Activated CD8-positive, alpha-beta T cell treated with anti-CD3 and anti-CD28 coated beads for 36 hours (primary cell): ENCODE measurements at places on chromosomes 7 and 10. TPM values are rescaled to one million over a fixed set of nuclear protein-coding genes. Genes with fewer than 3 reads are reported as not detected.

GRCh38 chr7:51077316-51077986 lies 239.2 kb downstream of the COBL start:
- H3K36me3 ChIP-seq: no peaks in the 10 kb centered on the region
- H3K4me3 ChIP-seq: no peak overlapping the region
- H3K27ac ChIP-seq: no peak overlapping the region
- peaks cover 3% of the 10 kb centered on the region for H3K4me1 ChIP-seq

GRCh38 chr7:118061386-118061785 lies 122.6 kb upstream of the LSM8 start:
- no peaks in the 10 kb centered on the region for H3K36me3 ChIP-seq
- H3K27ac ChIP-seq: no peak overlapping the region
- peaks cover 4% of the 10 kb centered on the region for H3K27me3 ChIP-seq
- H3K4me3 ChIP-seq: no peak overlapping the region

DNA sequence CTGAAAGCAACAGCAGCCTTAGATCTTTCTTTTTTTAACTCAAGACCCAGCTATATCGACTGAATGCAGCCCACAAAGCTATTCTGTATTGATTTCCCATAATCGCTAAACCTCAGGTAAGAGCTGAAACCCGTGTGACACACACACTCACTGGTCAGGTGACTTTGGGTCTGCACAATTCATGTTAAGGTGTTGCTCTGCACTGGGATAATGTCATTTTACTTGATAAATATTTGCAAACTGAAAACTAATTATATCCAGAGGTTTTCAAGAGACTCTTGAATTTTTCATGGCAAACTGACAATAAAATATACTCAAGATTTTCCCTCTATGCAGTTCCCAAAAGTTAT lies 33.1 kb downstream of the SCRN1 start:
- H3K27me3 ChIP-seq: no peaks in the 10 kb centered on the region
- H3K36me3 ChIP-seq: no peaks in the 10 kb centered on the region
- peaks cover 16% of the 10 kb centered on the region for H3K4me1 ChIP-seq
- H3K4me3 ChIP-seq: no peak overlapping the region

DNA sequence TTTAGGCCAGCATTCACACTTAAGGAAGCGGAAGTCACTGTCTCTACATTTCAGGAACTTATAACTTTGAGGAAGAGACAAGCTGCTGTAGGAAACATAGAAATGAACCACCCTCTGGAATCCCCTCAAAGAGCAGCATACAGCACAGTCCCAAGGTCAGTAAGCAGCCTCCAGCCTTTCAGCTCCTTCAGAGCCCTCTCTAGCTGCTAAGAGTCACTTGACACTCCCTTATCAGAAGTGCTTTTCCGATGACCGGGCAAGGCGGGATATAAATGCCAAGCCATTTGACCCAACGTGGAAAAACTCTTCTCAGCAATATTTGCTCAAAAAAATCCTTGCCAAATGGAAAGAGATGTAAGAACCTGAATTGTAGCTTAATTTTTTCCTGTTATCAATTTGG lies 1284.3 kb downstream of the XPNPEP1 start:
- H3K27me3 ChIP-seq: no peaks in the 10 kb centered on the region
- H3K36me3 ChIP-seq: no peaks in the 10 kb centered on the region
- no peak overlapping the region for H3K4me3 ChIP-seq

Gene ENKUR
- not detected for total RNA-seq

Gene BNIP3
- 207 TPM for total RNA-seq

DNA sequence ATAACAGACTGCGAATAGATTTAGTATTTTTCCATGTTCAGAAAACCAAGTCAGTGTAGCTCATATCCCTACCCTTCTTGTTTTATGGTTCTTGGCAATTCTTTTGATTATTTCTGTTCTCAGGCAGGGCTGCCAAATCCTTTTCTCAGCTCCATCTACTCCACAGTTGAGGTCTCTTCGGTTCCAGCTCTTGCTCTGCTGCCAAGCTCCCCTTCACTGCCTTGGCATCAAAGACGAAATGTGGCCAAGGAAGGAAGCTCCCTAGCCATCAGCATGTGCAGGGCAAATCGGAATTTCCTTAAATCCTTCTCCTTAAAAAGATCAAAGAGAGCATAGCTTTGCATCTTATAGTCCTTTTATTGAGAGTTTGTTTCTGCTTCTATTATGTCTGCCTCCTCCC lies 116.4 kb upstream of the NOBOX start:
- no peak overlapping the region for H3K4me3 ChIP-seq
- no peaks in the 10 kb centered on the region for H3K36me3 ChIP-seq
- no peaks in the 10 kb centered on the region for H3K27me3 ChIP-seq
- H3K4me1 ChIP-seq: peaks cover 8% of the 10 kb centered on the region

DNA sequence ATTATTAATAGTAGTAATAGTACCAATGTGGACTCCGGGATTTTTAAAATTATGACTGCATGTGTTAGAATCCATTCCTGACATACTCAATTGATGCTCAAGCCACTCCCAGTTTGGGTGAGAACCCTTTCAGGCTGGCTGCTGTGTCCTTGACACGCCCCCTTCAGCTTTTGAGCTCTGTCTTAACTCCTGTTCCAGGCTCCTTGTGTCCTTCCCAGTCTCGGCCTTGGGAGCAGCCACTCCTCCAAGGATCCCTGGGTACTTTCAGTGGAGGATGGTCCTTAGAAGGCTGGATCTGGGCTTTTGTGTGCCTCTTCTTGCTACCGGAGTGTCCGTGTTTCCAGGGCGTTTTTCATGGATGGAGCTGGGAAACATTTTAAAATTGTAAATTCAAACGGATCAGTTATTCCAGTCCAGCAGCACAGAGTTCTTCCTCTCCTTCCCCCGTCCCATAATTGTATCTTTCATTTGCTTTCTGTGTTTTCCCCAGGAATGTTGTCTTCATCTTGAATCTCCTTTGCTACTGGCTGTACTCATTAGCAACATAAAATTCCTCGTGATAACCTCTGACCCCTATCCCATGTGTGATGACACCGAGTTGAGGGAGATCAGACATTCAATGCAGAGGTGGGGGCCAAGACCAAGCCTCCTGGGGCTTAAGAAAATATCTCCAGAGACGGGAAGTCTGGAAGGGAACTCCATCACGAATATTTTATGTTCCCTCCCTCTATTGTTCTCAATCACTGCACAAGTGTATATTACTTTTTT lies 40.0 kb upstream of the PFKFB3 start:
- peaks cover 24% of the 10 kb centered on the region for H3K36me3 ChIP-seq
- H3K4me3 ChIP-seq: peak overlapping the region; percentile 49
- peaks cover 49% of the 10 kb centered on the region for H3K4me1 ChIP-seq
- peak overlapping the region; percentile 6 for H3K27ac ChIP-seq
- H3K27me3 ChIP-seq: no peaks in the 10 kb centered on the region

- no peaks in the 10 kb centered on the region for H3K36me3 ChIP-seq
- no peaks in the 10 kb centered on the region for H3K4me1 ChIP-seq
- no peak overlapping the region for H3K4me3 ChIP-seq
- no peak overlapping the region for H3K27ac ChIP-seq
- no peak for DNase-seq
Observed at GRCh38 chr10:33477291-33478088, 143.0 kb upstream of the NRP1 start.

DNA sequence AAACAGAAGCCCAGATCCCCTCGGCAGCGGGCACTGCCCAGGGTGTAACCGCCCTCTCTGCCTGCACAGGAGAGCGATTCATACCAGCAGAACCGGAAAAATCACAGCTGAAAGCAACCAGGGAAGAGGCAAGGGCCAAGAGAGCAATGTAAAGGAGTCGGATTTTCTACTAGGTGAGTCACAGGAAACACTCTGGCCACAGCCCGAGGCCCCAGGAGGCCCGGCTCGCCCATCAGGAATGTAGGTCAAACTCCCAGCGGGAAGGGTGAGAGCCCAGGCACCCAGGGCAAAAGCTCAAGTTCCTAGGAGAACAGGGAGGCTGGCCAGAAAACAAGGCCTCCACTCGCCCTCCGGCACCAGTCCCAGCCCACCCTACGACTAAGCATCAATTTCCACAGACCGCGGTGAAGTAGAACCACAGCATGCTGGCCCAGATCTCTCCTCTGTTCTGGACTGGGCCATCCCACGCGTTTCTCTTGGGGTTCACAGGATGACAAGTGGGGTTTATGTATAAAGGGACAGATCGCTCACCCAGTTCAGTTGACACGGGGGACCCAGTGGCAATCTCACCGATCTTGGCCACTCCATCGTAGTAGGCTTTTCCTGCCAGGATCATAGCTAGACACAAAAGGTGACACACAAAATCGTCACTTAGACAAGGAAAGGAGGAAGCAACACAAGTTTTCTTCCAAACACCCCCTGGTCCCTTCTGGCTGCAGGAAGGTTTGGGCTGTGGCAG lies 46.2 kb downstream of the BAIAP2L1 start:
- no peak overlapping the region for H3K4me3 ChIP-seq
- no peak for DNase-seq
- no peaks in the 10 kb centered on the region for H3K4me1 ChIP-seq
- H3K27me3 ChIP-seq: peaks cover 1% of the 10 kb centered on the region
- H3K36me3 ChIP-seq: no peaks in the 10 kb centered on the region

GRCh38 chr7:153829525-153829924 lies 222.7 kb upstream of the DPP6 start:
- no peaks in the 10 kb centered on the region for H3K4me1 ChIP-seq
- no peak overlapping the region for H3K4me3 ChIP-seq
- H3K36me3 ChIP-seq: no peaks in the 10 kb centered on the region
- DNase-seq: no peak
- H3K27ac ChIP-seq: no peak overlapping the region
- no peaks in the 10 kb centered on the region for H3K27me3 ChIP-seq

DNA sequence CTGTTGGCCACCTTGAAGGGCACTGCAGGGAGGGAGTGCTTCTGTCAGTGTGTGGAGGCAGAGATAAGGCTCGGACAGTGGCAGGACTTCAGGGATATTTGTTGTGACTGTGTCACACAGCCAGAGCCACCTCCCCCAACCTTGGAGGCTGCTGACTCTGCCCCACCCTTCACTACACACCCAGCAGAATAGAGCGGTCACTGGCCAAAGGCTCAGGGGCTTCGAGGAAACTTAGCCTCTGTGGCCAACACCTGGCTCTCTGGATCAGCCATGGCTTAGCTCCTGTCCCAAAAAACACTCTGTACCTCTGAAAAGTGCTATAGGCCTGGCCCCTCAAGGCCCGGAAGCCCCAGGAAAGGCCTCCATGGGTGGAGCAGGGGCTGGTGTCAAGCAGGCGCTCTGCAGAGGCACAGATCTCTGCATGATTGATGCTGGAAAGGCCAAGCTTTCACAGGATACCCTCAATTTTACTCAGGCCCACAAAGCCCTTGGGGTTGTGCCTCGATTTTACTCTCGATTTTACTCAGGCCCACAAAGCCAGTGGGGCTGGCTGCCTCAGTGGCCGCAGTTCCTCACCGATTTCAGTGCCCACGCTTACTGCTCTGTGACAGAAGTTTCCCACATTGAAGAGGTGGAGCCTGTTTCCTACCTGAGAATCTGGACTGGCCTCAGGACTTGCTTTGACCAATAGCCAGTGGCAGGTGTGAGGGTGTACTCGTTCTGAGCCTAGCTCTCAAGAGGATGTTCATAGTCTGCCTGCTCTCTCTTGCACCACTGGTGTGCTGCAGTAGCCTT lies 113.2 kb upstream of the GPR26 start:
- no peaks in the 10 kb centered on the region for H3K4me1 ChIP-seq
- no peaks in the 10 kb centered on the region for H3K36me3 ChIP-seq
- no peak overlapping the region for H3K27ac ChIP-seq
- H3K4me3 ChIP-seq: no peak overlapping the region
- DNase-seq: no peak

Gene TMEM225B
- total RNA-seq: 2.2 TPM

GRCh38 chr10:79241990-79242619 lies 105.2 kb upstream of the PPIF start:
- DNase-seq: peak; percentile 88
- peak overlapping the region; percentile 88 for H3K27ac ChIP-seq
- peak overlapping the region; percentile 78 for H3K4me3 ChIP-seq
- H3K36me3 ChIP-seq: peaks cover 27% of the 10 kb centered on the region

Gene SPDYE1
- not detected for total RNA-seq

Gene PNLIPRP2
- not detected for total RNA-seq

DNA sequence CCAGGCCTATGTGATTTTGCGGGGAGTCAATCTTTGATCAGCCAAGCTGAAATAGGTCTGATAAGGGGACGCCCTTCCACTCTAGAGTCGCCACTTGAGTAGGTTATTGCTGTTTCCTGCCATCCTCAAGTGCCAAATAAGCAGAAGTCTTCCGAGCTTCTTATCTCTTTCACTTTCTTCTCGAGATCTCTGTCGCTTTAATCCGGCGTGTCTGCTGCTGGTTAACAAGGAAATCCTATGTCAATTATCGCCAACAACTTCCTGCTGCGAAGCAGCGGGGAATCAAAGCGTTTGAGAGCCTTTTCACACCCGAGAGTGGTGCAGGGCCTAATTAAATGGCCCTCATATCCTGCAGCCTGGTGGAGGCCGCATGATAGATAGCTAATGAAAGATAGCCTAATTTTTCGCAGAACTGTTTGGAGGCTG lies 215.9 kb downstream of the RAB11FIP2 start:
- H3K27me3 ChIP-seq: no peaks in the 10 kb centered on the region
- no peaks in the 10 kb centered on the region for H3K36me3 ChIP-seq
- H3K27ac ChIP-seq: peak overlapping the region; percentile 51
- peaks cover 15% of the 10 kb centered on the region for H3K4me1 ChIP-seq
- peak; percentile 33 for DNase-seq
- peak overlapping the region; percentile 58 for H3K4me3 ChIP-seq

GRCh38 chr10:113999531-113999930 lies 44.1 kb upstream of the ADRB1 start:
- H3K27me3 ChIP-seq: peaks cover 20% of the 10 kb centered on the region
- H3K4me3 ChIP-seq: no peak overlapping the region
- no peaks in the 10 kb centered on the region for H3K4me1 ChIP-seq
- no peak for DNase-seq
- no peaks in the 10 kb centered on the region for H3K36me3 ChIP-seq

GRCh38 chr7:92765725-92766124 lies 70.6 kb downstream of the CDK6 start:
- no peaks in the 10 kb centered on the region for H3K27me3 ChIP-seq
- no peak for DNase-seq
- H3K4me1 ChIP-seq: peaks cover 67% of the 10 kb centered on the region
- no peak overlapping the region for H3K27ac ChIP-seq

DNA sequence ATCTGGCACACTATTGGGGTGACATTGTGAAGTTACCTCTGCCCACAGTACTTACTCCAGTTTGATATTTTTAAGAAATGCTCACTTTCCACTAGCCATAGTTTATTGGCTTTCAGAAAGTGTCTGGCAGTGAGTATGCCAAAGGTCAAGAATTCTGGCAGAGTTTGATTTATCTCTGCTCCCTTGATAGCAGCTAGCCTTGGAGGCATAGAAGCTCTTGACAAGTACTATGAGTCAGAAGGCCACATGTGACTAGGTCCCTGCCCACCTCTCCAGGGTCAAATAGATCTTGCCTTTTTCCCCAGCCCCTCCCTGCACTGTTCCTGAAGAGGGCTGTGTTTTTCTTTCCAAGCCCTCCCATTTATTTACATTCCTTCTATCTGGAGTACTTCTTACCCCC lies 202.2 kb downstream of the AUTS2 start:
- no peaks in the 10 kb centered on the region for H3K36me3 ChIP-seq
- no peak for DNase-seq
- no peak overlapping the region for H3K27ac ChIP-seq
- peaks cover 10% of the 10 kb centered on the region for H3K27me3 ChIP-seq
- H3K4me3 ChIP-seq: no peak overlapping the region
- peaks cover 10% of the 10 kb centered on the region for H3K4me1 ChIP-seq

- peaks cover 10% of the 10 kb centered on the region for H3K4me1 ChIP-seq
- no peak for DNase-seq
- H3K27me3 ChIP-seq: peaks cover 31% of the 10 kb centered on the region
Observed at GRCh38 chr10:70253878-70254765, 20.9 kb upstream of the PPA1 start.
